Stimulated activated CD4-positive, alpha-beta T cell treated with anti-CD3 and anti-CD28 coated beads, Interleukin-1b, Interleukin-23, amount 100 ng/mL, for 1 hour (primary cell): ENCODE measurements at places on chromosomes 6 and 20.

DNA sequence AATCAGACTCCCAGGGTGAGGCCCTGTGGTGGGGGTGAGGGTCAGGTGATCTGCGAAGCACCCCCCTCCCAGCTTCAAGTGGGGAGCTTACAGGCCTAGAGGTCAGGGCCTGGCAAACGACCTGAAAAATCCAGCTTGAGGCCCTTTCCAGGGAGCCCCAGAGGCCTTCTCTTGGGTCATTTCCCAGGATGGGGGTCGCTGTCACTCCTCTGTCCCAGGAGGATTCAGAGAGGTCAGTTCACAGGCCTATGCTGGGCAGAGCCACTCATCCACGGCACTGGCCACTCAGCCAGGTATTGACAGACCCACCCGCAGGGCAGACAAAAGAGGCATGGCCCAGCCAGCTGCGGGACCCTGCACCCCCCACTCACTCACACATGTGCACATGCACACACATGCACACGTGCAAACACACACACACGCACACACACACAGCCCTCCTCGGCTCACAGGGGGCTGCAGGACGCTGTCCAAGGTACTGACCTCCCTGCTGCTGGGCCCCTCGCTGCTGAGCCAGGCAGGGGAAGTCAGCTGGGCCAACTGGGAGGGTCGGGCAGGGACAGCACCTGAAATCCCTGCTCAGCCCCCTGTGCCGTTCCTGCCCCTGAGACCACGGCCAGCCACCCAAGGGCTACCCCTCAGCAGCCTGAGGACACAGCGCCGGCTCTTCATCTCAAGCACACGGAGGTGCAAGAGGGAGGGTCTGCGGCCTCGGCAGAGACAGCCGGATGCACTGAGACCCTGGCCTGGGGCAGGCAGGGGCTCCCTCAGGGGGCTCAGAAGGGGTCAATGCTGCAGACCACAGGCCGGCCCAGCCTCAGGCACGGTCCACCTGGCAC lies 113.8 kb downstream of the TAF4 start:
- DNase-seq = no peak

DNA sequence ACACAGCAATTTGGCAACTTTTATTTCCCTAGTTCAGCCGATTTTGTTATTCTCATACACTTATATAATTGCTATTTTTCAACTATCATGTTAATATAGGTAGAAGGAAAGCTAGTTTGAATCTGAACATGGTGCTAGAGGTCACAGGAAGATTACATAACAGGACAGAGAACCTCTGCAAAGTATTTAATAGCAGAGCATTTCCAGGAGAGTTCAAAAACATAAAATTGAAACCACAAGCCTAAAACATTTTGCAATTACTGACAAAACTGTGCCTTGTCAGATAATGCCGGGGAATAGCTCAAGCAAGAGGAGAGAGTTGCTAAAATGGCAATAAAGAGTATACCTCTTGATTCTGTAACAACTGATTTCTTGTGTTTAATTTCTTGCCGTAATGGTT lies 70.8 kb downstream of the TFAP2B start:
- DNase-seq = no peak

DNA sequence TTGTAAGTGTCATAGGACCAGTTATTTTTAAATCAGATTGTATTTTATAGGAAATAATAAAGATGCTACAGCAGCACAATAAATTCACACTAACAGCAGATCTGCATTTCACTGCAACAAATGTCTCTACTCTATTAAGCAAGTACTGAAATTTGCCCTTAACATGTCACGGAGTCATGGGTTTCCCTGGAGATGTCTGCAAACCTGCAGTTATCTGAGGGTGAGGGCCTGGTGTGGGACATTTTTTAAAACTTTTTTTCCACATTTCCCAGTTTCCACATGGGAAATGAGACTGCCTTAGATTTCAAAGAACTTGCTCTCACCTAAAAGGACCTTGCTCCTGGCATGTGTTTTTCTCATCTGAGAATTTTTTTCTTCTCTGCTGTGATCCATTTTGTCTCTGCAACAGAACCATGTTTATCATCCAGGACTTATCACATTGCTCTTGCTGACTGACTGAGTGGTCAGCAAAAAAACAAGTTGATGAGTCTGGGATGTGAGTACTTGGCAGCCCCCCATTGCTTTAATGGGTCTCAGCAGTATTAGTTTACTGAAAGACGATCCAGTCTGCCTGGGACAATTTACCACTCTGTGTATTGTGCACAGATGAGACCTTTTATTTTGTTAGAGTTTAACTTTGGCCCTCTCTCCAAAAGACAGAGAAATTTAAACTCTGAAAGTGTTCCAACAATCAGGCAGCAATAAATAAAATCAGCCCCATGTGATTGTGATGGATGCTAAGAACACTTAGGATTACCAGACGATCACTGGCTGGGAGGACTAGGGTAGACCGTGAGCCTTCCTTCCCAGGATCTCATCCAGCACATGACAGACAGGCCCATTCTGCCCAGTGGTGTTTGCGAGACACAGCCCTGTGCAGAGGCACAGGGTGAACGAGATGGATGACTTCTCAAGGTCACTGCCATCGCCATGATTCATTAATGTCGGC lies 268.8 kb downstream of the BTBD9 start:
- DNase-seq = no peak

DNA sequence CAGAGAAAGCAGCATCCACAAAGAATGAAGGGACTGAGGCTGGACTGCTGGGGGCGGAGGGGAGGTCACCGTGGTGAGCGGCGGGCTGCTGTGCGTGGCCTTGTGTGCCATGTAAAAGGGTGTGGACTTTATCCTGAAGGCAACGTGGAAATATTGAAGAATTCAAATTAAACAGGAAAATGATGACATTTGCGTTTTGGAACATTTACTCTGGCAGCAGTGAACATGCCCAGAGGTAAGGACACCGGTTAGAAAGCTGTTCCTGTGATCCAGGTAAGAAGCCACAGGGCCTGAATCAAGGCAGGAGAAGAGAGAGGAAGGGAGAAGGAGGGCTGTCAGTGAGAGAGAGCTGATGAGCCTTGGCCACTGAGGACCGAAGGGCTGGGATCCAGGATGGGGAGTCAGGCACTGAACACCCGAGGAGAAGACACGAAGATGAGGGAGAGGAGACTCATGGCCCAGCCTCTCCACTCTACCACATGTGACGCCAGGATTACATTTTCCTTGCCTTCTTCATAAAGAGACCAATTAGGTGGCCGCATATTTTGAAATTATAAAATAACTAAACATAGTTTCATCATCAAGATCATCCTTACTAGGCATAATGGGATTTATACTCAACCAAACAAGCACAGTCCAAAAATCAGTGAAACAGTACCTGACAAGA lies 58.4 kb downstream of the TRAM2 start:
- DNase-seq = no peak

GRCh38 chr6:105797983-105798453 lies 288.1 kb upstream of the PRDM1 start:
- no peak for DNase-seq

DNA sequence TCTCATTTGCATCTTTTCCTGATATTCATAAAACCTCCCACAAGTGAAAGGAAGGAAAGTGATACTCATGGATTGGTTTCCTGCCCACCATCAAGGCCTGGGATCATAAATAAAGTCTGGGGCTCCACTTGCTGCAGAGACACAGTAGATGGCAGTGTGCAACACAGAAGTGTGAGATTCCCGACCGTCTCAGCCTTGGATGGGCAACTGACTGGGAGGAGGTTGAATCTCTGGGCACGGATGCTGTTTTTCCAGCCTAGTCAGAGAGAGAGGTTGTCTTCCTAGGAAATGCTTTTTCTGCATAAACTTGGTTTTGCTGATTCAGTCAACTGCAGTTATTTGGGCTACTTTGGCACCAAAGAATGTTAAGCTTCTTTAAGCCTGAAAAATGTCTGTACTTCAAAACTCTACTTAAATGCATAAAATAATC lies 9.9 kb upstream of the RFPL4B start:
- no peak for DNase-seq

GRCh38 chr20:9036593-9036992 lies 32.3 kb upstream of the PLCB4 start:
- no peak for DNase-seq

- DNase-seq = no peak
Observed at GRCh38 chr6:52305948-52306767, 21.6 kb upstream of the MCM3 start.

GRCh38 chr6:6905961-6906518 lies 201.7 kb upstream of the RREB1 start:
- no peak for DNase-seq

GRCh38 chr20:61436667-61437279 lies 184.7 kb downstream of the CDH4 start:
- no peak for DNase-seq

- DNase-seq = no peak
Observed at GRCh38 chr20:40630713-40631112, 58.3 kb downstream of the MAFB start.

GRCh38 chr6:32973144-32974015 lies 5.0 kb downstream of the BRD2 start:
- DNase-seq = no peak

DNA sequence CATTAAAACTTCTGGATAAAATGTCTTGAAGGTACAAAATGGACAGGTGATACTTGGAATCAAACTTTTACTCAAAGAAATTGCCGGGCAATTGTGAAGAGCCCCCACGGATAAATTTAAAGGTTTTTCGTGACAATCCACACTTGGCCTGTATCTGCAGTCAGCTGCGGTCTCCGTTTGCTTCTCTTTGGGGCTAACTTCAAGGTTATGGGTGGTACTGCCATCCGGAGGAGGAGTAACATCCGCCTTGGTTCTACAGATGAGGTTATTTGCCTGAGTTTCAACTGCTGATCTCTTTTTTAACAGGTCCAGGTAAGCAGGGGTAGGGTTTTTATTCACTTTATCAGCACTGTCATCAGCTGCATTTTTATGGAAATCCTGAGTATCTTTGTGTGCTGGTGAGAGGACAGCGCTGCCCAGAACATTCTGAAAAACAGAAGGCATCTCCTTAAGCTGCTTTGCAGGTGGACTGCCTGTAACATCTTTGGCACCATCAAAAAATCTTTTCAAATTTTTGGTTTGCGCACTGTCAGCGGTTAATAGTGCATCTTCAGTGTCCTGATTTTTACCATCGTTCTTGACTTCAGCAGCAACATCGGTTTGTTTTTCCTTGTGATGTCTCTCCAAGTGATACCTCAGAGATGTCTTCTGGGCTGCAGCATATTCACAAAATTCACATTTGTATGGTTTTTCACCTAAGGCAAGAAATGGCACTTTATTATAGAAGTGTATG lies 16.9 kb downstream of the ZNF217 start:
- DNase-seq = no peak

DNA sequence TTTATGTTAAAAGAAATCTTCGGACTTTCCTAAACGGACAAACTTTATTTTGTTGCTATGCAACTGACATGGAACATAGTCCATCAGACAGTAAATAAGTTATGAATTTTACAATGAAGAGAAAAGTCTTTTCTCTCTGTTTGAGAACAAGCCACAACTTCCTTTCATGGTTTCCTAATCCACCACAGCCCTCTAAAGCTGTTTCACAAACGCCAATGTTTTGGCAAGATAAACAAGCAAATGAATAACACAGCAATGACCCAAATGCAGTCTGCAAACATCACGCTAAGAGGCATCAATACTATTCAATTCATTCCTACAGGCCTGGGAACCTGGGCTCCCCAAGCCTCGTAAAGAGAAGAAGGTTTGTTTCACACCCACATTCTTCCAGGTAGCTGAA lies 60.4 kb downstream of the HAO1 start:
- DNase-seq = no peak

DNA sequence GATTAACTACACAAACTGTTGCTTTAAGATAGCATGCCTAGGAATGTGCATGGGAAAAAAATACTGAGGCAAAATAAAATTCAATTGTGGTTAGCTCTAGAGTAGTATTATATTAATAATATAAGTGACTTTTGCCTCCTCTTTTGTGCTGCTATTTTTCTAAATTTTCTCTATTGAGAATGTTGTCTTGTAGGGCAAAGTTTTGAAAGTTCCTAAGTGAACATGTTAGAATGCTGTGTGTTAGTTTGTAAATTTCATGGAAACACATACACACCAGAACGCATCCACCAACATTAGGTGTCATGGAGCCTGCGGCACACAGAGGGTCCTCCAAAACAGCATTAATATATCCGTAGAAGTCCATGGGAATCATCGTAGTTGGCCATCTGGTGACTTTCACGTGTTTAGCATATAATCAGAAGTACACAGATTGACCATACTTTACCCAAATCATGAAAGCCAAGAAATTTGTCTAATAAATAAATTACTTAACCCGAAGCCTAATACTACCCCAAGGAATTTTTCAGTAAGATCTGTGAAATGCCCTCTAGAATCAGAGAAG lies 25.6 kb downstream of the ARHGAP18 start:
- DNase-seq = no peak

DNA sequence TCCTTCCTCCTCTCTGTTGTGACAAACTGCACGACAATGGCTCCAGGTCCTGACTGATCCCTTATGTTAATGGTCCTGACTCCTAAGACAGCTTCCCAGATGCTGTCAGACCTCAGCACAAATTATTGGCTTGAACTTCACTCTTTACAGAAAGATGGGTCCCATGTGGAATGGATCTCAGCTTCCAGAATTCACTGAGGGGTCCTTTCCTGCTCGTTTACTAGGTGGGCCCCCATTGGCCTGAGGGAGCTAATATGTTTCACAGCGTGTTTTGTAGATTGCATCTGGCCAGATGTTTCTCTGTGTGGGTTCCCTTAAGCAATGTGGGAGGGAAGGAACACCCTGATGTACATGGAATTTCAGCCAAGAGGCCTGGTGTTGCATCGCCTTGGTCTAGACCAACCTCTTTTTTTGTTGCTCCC lies 826.6 kb downstream of the MAFB start:
- no peak for DNase-seq

DNA sequence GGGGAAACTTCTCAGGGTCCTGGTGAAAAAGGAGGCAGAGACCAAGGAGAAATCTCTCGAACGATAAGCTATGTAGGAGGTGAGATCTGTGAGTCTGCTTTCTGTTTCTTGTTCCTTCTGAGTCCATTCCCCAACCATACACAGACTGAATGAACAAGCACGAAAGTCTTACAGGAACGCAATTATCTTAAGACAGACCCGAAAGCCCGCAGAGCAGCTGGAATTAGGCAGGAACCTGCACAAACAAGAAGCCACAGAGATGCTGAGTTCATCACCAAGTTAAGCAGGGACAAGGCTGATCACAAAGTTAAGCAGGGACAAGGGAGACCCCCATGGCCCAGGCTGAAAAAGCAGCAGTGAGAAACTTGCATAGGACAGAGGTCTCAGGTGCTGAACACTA lies 21.4 kb upstream of the NELFCD start:
- no peak for DNase-seq

- DNase-seq = no peak
Observed at GRCh38 chr6:167119670-167120582, 3.0 kb upstream of the CCR6 start.
